NCI-H187 (cell line): ENCODE measurements at places on chromosomes 11 and 22.

- DNase-seq, result no peak
Measured at GRCh38 chr22:24170188-24170587, 11.1 kb upstream of the SUSD2 start.

DNA sequence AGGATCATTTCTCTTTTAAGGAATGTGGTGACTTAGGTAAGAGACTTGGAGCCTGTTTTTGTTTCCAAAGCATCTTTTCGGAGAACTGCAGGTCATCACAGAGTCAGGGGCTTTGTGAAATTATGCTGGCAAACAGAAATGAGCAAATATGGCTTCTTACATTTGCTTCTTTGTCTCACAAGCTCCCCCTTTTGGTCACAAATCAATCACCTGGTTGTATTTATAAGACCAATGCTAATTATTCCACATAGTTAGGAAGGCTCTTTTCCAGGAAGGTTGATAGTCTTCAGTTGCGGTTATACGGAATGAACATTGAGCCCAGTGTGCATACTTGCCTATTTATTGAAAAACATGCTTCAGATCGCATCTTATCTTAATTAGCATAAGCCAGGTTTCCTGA, 34.6 kb upstream of the CEP126 start:
- no peak for DNase-seq

DNA sequence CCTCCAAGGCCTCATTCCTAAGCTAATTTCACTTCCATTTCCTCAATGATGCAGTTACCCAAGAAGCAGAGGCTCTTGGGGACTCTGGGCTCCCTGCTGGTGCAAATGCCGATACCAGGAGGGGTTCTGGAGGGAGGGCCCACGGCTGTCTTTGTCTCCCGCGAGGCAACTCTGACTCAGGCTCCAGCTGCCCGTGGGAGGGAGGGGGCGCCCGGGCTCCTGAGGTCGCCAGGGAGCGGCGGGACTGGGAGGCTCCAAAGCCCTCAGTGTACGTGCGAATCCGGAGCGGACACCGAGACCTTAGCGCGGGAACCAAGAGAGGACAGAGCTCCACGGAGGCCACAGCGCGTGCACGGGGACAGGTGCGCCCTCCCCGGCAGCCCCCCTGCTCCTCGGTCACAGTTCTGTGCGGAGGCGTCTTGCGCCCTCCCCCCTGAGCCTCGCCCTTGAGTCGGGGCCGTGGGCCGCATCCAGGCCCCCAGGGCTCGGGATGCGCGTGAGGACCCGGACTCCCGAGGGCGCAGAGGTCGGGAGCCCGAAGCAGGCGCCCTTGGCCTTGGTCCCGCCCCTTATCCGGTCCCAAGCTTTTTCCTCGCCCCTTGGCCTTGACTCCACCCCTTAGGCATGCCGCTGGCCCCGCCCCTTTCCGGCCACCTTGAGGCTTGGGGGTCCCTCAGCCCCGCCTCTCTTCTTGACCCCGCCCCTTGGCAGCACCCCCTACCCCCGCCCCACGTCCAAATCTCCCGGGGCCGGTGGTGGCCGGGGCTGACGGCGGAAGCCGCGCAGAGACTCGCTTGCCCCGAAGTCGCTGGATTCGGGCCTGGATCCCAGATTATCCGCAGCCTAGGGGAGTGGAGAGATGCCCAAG, 4.7 kb upstream of the SHISA8 start:
- no peak for DNase-seq

DNA sequence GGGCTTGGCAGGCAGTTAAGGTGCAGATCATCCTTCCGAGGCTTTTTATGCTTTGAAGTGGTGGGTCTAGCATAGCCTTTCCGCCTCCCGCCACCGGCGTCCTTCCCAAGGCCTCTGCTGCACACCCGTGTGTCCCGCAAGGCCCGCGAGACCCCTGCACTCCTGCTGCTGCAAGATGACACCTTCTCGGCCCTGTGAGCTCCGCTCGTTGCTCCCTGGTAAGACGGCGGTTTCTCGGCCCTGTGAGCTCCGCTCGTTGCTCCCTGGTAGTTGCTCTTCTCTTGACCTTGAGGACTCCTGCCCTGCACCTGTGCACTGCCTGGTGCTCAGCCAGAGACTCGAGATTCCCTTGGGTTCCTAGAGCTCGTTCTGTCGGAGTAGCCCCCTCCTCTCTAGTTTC, 17.9 kb upstream of the TRMU start:
- DNase-seq, result no peak

DNA sequence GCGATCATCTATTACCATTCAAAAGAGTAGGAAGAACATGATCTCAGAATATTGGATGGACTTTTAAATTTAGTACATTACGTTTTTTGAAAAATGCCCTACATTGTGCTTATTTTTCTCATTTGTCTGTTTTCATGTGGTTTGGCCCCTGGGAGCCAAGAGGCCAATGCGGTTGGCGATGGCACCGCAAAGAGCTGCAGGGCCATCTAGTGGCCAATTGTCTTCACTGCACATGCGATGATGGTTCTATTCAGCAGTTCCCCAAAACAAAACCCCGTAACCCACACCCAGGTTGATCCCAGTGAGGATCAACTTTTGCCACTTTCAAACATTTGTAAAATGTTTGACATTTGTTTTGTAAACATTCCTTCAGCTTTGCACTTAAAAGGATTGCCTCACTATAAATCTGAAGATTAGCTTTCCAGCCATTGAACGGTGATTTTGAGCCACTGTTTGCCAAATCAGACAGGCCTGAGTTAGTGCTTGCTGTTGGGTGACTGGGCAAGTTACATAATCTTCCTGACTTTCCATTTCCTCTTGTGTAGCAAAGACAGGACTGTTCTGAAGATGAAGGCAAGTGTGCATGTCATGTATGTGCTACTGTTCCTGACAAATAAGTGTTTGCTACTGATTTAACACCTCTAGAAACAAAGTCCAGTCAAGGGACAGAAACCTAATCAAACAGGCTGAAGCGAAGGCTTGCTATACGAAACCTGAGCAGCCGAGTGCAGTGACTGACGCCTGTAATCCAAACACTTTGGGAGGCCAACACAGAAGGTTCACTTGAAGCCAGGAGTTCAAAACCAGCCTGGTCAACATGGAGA, 29.2 kb upstream of the XBP1 start:
- DNase-seq, result peak; percentile 14

GRCh38 chr11:19832086-19832750, 119.6 kb downstream of the NAV2 start:
- no peak for DNase-seq

DNA sequence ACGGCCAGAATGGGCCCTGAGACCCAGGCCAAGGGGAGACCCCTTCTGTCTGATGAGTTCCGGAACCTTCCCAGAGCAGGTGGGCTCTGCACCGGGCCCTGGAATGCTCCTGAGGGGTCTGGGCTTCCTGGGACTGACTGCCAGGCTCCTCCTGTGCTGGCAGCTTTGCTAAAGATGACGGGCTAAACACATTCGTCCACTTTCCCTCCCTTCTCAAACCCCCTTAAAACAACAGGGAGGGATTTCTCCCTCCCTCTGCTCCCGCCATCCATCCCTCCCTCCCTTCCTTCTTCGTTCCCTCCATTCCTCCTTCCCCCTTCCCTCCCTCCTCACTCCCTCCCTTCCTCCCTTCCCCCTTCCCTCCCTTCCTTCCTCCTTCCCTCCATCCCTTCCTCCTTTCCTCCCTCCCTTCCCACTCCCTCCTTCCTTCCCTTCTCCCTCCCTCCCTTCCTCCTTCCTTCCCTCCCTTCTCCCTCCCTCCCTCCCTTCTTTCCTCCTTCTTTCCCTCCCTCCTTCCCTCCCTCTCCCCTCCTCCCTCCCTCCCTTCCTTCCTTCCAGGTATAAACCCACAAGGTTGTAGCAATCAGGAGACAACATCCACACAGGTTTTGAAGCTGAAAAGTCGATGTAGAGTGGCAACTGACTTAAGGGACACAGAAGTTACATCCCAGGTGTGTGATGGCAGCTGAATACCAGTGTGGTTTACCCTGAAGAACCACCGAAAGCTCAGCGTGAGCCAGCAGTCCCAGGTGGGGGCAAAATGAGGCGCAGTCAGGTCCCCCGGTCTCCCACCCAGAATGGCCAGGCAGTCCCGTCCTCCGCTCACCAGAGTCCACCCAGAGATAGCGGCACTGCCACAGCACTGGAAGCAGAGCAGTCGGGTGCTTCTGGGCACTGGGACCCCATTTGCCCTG, 18.8 kb upstream of the MGAT3 start:
- DNase-seq, result no peak

DNA sequence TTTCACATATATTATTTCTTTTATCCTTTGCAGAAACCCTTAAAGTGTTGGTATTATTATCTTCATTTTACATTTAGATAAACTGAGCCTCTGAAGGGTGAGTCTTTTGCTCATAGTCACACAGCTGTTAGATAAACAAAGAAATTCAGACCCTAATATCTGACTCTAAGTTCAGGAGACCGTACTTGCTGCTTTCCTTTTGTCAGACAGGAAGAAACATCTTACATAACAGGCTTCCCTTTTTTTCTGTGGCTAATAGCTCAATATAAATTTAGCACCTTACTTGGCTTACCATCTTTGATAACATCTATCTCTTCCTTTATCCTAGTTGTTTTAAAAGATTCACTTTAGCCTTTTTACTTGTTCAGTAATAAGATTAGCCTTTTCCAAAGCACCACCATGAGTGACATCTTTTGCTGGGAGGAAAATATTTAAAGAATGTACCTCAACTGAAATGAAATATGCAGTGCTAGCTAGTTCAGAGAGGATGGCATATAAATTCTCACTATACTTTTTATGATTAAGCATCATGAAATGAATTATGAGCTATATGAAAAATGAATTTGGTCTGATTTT, 128.6 kb downstream of the WNT11 start:
- DNase-seq, result no peak
